ENCODE measurements at places on chromosomes 6 and 20. TPM values are rescaled to one million over a fixed set of nuclear protein-coding genes. Genes with fewer than 3 reads are reported as not detected.

Gene SYTL3
- 1.3 TPM for total RNA-seq

Gene RBM24
- total RNA-seq: 9.3 TPM

Gene GTF2H4
- total RNA-seq: 20.6 TPM

Gene ALDH8A1
- 0.11 TPM for total RNA-seq

Gene PRDM1
- total RNA-seq: 6.0 TPM

Gene TFAP2C
- total RNA-seq: 16.3 TPM

Gene C6orf163
- total RNA-seq: 0.20 TPM

Gene GPX5
- not detected for total RNA-seq

Gene CST5
- not detected for total RNA-seq

Gene MYCT1
- not detected for total RNA-seq

Gene KHDC1
- total RNA-seq: 3.9 TPM

Gene FKBP5
- 48.9 TPM for total RNA-seq

Gene C20orf96
- 10.4 TPM for total RNA-seq

Gene IPCEF1
- 0.03 TPM for total RNA-seq

Gene SMOC2
- not detected for total RNA-seq

Gene DEFB124
- not detected for total RNA-seq

Gene MAN1A1
- total RNA-seq: 0.03 TPM

Gene RSPH4A
- total RNA-seq: 0.19 TPM

Gene DSP
- 48.6 TPM for total RNA-seq

Gene ADGB
- not detected for total RNA-seq

Gene HS3ST5
- total RNA-seq: not detected

Gene GMEB2
- total RNA-seq: 9.7 TPM

Gene RAET1L
- 0.44 TPM for total RNA-seq

Gene HM13
- total RNA-seq: 252 TPM

Gene PAK5
- total RNA-seq: not detected

Gene ERVFRD-1
- not detected for total RNA-seq

Gene CDSN
- not detected for total RNA-seq

Gene KCNQ5
- total RNA-seq: 1.4 TPM

Gene PRRC2A
- total RNA-seq: 83.4 TPM

Gene ARMH2
- not detected for total RNA-seq

Gene TFEB
- 6.8 TPM for total RNA-seq

Gene METTL24
- not detected for total RNA-seq

Gene GCNT2
- total RNA-seq: 7.5 TPM

Gene HLA-A
- 137 TPM for total RNA-seq

Gene NKX2-2
- not detected for total RNA-seq

Gene SNAI1
- total RNA-seq: 15.2 TPM

Gene GGTLC1
- not detected for total RNA-seq

Gene BNIP5
- total RNA-seq: not detected

Gene ZC2HC1B
- not detected for total RNA-seq

Gene WFDC13
- not detected for total RNA-seq

Gene MAFB
- total RNA-seq: 0.16 TPM

Gene FKBP1C
- 2.0 TPM for total RNA-seq

Gene PLCB4
- total RNA-seq: 16.3 TPM

Gene PFDN4
- total RNA-seq: 49.2 TPM

Gene NEDD9
- 36.6 TPM for total RNA-seq

Gene PPP1R16B
- 0.14 TPM for total RNA-seq

Gene SRSF12
- 2.4 TPM for total RNA-seq

Gene PRSS35
- total RNA-seq: 0.07 TPM

Gene KIAA0408
- total RNA-seq: 6.8 TPM

Gene PAX1
- not detected for total RNA-seq
